Left cardiac atrium (tissue), 4 donors: ENCODE measurements at places on chromosomes 6 and 20.

- DNase-seq, result no peak
Observed at GRCh38 chr20:33477386-33478234, 12.3 kb upstream of the CBFA2T2 start.

- DNase-seq, result no peak
Observed at GRCh38 chr6:15588971-15589634, 73.7 kb downstream of the DTNBP1 start.

GRCh38 chr20:50313827-50314677 lies 123.4 kb downstream of the CEBPB start:
- DNase-seq, result no peak

GRCh38 chr6:38184585-38185080 lies 365.1 kb downstream of the ZFAND3 start:
- no peak for DNase-seq

DNA sequence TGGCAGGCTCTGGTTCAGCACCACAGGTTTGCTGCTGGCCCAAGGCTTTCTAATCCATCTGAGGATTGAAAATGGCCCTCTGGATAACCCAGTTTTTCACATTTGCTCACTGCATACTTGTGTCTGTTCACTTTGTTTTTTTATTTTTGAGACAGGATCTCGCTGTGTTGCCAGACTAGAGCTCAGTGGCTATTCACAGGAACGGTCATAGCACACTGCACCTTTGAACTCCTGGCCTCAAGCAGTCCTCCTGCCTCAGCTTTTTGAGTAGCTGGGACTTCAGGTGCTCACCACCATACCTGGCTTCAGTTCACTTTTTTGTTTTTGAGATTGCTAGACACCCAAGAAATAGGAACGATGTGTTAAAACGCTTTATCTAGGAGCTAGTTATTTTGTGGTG lies 57.9 kb downstream of the ITCH start:
- no peak for DNase-seq

- peak; percentile 12 for DNase-seq
Observed at GRCh38 chr20:63064745-63065711, 58.3 kb upstream of the BHLHE23 start.

DNA sequence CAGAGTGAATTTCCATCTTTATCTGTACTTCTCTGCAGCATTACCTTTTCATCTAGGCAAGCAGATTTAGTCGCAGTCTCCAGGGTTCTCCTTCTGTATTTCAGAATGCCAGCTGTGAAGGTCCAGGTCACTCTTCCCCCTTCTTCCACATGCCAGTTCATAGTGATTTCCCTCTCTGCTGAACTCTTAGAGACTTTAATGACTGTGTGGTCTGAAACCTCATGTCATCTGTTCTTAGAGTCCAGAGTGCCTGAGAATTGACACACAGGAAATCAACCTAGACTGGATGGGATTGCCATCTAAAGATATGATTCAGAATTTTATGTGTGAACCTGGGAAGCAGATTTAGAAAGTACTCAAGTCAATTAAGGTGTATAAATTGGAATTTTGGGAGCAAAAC lies 248.1 kb downstream of the TPBG start:
- DNase-seq, result no peak

DNA sequence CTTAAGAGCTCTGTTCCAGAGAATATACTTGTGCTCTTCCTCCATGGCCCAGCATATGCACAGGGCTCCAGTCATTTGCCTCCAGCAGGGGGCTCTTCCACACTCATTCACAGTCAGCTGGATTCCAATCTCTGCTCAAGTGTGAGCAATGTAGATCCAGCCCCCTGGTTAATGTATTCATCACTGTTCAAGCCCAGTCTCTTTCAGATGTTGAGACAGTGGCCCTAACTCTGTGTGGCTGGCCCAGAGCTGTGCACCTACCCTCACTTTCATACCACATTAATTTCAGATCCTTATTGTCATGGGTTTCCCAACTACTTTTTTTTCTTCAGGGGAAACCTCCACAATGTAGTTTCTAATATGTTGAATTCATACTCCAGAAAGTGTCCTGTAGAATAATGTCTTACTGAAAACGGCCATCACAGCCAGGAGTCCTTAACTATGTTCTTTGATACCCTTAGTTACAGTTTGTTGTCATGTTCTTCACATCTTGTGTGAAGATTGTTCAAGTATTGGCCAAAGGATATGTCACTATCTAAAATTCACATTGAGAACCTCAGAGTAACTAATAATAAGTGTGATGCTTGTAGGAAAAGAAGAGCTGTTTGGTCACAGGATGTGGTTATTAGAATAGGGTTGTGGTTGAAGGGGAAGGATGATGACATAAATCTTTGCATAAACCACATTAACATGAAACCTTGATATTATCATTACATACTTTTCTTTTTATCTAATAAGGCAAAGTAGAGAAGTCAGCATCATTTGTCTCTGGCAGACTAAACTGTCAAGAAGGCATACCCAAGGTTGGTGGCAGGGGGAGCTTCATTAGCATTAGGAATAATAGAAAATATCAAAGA lies 14.4 kb upstream of the HLA-DQA1 start:
- DNase-seq, result no peak

DNA sequence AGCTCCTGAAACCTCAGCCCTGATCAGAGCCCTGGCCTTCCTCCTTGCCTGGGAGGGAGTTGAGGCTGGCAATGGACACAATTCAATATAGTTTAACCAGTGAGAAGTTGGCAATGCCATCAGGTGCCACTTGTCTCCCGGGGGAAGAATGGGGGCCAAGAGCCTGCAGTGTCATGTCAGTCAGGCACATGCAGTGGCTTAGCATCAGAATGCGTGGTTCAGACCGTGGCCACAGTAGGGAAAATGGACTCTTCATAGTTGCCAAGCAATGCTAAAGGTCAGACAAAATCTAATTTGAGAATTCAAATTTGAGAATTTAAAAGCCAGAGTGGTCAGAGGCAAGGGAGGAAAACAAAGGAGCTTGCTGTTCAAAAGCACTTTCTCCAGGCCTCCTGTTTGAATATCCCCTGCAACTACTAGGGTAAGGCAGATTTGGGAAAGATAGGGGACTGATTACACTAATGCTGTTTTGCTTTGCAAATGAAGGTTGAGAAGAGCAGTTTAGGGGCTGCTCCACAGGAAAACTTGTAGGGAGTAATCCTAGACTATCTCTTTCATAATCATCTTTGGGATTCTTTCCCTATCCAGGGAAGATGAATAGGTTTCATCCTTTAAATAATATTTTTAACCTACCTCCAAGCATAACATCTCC lies 33.1 kb upstream of the CLIC5 start:
- no peak for DNase-seq

DNA sequence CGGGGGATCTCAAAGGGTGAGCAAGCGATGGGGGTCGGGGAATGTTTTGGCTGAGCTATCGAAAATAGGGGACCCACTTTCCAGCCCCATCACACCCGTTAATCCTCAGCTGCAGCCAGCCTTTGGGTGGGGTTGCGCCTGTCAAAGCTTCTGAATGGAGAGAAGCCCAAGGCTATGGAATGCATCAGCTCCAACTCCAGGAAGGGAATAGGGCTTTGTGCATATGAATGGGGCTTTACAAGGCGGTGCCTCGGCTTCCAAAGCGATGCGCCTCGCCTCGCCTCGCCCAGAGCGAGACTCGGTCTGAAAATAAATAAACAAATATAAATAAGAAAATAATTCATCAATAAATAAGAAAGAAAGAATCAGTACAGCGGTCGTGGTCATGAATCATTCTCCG lies 751.4 kb upstream of the DEFB115 start:
- no peak for DNase-seq

GRCh38 chr20:58087562-58087858 lies 140.9 kb downstream of the ANKRD60 start:
- no peak for DNase-seq

GRCh38 chr20:6238421-6238820 lies 115.6 kb upstream of the FERMT1 start:
- no peak for DNase-seq

- no peak for DNase-seq
Observed at GRCh38 chr20:54054516-54054915, 15.9 kb downstream of the BCAS1 start.

- DNase-seq, result peak; percentile 55
Observed at GRCh38 chr20:17796091-17796563, 96.4 kb downstream of the BANF2 start.

DNA sequence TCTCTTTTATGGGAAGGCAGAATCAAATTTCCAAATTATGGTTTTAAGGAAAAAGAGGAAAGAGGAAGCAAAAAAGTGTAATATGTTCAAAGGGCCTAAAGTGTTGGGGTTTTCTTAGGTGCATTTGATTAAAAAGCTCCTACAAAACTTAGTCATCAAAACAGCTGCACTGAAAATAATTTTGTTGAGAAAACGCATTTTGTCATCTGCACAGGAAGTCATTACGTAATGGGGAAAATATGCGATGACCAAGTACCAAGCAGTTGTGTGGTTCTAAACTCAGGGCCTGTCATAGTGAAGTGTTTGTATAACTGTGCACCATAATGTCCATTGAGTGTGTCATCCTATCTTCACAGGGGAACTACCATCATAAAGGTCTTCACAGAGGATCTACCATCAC lies 15.6 kb downstream of the HAO1 start:
- DNase-seq, result no peak

- no peak for DNase-seq
Observed at GRCh38 chr6:50995036-50995435, 176.4 kb downstream of the TFAP2B start.
